ENCODE measurements at places on chromosomes 11 and 22.

GRCh38 chr11:79253280-79253679 lies 187.6 kb downstream of the TENM4 start:
- no peak for DNase-seq

DNA sequence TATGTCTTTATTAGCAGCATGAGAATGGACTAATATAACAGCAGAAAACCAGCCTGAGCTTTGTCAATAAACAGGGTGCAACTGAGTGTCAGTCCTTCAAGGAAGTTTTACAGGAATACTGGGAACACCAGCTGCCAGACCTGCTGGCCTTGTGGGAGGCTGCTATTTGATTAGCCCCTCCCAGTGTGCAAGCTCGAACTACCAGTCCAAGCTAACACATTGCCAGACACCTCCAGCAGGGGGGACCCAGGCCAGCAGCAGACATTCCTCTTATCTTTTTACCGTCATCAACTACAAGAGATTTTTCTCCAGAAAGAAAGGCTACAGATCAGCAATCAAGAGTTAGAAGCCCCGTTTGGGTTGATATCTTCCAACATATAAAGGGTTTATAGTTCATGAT lies 942.8 kb upstream of the TENM4 start:
- no peak for DNase-seq

DNA sequence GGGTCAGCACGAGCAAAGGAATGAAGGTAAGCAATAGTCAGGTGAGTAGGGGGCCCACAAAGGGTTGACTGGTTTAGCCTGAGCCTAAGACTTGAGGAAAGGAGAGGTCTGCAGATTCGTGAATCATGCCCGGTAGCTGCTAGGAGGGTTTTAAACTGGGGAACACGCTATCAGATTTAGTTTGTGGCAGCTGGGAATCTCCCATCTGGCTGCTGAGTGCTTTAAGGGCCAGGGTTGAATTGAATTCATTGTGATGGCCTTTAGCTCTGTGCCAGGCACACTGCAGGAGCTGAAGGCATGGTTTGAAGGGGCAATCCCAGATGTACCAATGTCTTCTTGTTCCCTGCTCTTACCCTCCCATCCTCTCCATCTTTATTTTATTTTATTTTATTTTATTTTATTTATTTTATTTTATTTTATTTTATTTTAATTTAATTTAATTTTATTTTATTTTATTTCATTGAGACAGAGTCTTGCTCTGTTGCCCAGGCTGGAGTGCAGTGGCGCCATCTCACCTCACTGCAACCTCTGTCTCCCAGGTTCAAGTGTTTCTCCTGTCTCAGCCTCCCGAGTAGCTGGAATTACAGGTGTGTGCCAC lies 1.9 kb upstream of the NECTIN1 start:
- DNase-seq, result no peak

- DNase-seq, result no peak
Measured at GRCh38 chr22:46968848-46969247, 206.4 kb downstream of the TBC1D22A start.

- DNase-seq, result no peak
Measured at GRCh38 chr22:50032941-50033601, 20.5 kb upstream of the IL17REL start.

DNA sequence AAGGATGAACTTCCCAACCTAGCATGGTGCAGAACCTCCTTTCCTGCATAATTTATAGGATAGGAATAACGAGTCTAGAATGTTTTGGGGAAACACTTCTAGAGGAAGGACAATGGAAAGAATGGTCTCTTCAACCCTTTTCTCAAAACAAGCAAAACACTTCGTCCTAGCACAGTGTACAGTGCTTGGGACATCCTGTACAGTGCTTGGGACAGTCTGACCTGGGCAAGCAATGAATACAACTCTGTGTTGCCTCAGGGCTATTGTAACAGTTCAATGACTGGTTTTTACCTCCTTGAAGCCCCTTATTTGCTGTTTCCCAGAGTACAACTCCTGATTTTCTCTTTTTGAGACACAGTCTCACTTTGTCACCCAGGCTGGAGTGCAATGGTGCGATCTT lies 1.6 kb upstream of the ADAMTS8 start:
- DNase-seq, result no peak

DNA sequence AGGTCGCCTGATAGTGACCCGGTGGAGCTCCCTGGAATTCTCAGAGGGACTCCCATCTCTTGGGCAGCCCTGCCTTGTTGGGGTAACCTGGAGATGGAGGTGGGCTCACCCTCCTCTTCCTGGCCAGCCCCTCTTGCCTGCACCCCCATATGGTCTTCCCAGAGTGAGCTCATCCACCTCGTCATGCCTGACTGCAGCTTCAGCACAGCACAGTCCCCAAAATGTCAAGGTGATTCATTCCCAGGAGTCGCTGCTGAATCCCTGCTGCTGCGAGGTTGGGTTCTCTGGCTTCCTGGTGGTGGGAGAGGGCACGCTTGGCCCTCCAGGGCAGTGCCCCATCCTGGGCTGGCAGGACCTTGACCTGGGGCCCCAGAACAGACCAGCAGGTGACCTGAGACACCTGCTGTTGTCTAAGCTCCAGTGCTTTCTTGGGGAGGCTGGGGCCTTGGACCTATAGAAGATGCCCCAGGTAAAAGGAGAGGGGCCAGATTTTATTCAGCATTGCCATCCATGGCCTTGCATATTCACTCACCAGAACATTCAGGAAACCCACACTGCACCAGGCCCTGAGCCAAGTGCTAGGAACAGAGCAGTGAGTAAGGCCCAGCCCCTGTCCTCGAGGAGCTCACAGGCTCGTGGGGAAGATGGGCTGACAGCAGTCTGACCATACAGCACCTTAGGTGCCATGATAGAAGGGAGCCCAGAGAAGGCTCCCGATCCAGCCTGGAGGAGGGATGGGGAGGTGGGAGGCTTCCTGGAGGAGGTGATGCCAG lies 72.9 kb downstream of the CACNA1I start:
- no peak for DNase-seq

All from T-helper 1 cell (primary cell).